ENCODE measurements at places on chromosomes 11 and 22.

GRCh38 chr11:70473873-70474690, 75.8 kb downstream of the CTTN start:
- no peak for DNase-seq
- H3K4me1 ChIP-seq: no peaks in the 10 kb centered on the region
- no peak overlapping the region for H3K27ac ChIP-seq
- H3K4me3 ChIP-seq: no peak overlapping the region
- no peaks in the 10 kb centered on the region for H3K36me3 ChIP-seq

DNA sequence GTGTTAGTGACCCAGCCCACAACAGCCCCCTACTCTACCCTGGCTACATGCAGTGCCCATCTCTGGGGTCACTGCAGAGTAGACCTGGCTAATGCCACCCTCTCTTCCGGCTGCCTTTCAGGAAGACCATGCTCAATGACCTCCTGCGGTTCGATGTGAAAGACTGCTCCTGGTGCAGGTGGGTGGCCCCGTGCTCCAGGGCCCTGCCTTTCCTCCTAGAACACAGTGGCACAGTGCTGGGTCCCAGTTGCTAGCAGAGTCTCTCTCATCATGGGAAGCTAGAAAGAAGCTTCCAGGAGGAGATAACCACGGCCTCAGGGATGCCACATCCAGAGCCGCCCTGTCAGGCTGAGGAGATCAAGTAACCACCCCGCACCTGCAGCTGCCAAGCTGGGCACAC, 3.6 kb downstream of the LZTR1 start:
- no peak for DNase-seq
- H3K27ac ChIP-seq: no peak overlapping the region
- H3K4me3 ChIP-seq: no peak overlapping the region
- peaks cover 11% of the 10 kb centered on the region for H3K4me1 ChIP-seq
- no peaks in the 10 kb centered on the region for H3K27me3 ChIP-seq

- peak; percentile 54 for DNase-seq
- H3K27me3 ChIP-seq: no peaks in the 10 kb centered on the region
- no peaks in the 10 kb centered on the region for H3K4me1 ChIP-seq
- H3K4me3 ChIP-seq: no peak overlapping the region
These were observed 43.4 kb upstream of the SC5D start for GRCh38 chr11:121249039-121249663.

GRCh38 chr11:105333153-105333552, 193.6 kb upstream of the CARD18 start:
- no peak overlapping the region for H3K27ac ChIP-seq
- no peak for DNase-seq
- no peaks in the 10 kb centered on the region for H3K36me3 ChIP-seq
- H3K4me1 ChIP-seq: no peaks in the 10 kb centered on the region
- no peaks in the 10 kb centered on the region for H3K27me3 ChIP-seq
- no peak overlapping the region for H3K4me3 ChIP-seq

DNA sequence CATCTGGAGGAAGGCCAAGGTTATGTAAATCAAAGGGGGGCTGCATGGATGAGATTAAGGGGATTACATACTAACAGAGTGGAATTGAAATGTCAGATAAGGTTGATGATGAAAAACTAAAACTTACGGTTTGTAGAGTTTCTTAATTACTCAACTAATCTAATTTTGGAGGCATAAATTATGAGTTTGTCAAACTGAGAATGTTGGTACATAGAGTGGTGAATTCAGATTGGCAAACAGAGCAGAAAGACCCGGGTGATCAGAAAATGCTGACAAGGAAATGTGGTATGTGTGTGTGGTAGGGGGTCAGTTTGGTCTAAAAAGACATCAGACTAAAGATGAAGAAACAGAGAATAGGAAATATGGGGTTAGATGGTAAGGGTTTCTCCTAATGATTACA, 11.0 kb downstream of the MS4A6E start:
- DNase-seq: no peak
- peaks cover 4% of the 10 kb centered on the region for H3K27me3 ChIP-seq
- no peak overlapping the region for H3K27ac ChIP-seq

- H3K36me3 ChIP-seq: no peaks in the 10 kb centered on the region
- no peak overlapping the region for H3K4me3 ChIP-seq
- no peaks in the 10 kb centered on the region for H3K27me3 ChIP-seq
- no peak for DNase-seq
These were observed 116.9 kb downstream of the SIK3 start for GRCh38 chr11:116981266-116981885.

Data from endothelial cell of umbilical vein (primary cell).